Fibroblast of skin of abdomen (primary cell): ENCODE measurements at places on chromosomes 12 and 14.

- no peak for DNase-seq
These were observed 8.1 kb downstream of the PRPF40B start for GRCh38 chr12:49631336-49631907.

DNA sequence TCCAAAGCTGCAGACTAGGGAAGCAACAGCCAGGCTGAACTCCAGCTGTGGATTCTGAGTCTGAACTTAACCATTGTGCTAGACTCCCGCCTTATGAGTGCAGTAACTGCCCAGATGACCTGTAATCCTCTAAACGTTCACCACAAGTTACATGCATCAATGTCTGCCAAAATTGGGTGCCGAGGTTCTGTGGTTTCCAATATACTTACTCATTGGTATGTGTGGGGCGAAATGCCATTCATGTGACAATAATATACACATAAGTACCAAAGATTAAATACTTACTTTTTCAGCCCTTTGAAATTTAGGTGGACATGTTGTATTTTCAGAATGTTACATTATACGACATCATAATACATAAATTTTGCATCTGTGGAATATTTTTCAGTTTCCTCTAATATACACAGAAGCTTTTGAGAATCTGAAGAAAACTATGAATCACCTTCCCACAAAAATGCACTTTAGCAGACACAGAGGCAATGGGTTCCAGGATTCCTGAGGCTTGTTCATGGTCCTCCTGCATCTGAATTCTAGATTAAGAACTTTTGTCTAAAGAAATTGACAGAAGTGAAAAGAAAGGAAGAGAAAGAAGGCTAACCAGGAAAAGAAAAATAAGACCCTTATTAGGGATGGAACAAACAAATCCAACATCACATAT lies 31.7 kb downstream of the GRIP1 start:
- DNase-seq, result peak; percentile 99

GRCh38 chr14:22155571-22155970 lies 433.5 kb downstream of the DAD1 start:
- no peak for DNase-seq

- DNase-seq, result no peak
These were observed 274.7 kb downstream of the TTC6 start for GRCh38 chr14:37870170-37870569.

GRCh38 chr12:28460420-28461130 lies 270.3 kb downstream of the CCDC91 start:
- DNase-seq, result no peak

GRCh38 chr12:69097619-69098368 lies 141.6 kb upstream of the CPSF6 start:
- peak; percentile 66 for DNase-seq

GRCh38 chr12:28409892-28410291 lies 219.6 kb downstream of the CCDC91 start:
- peak; percentile 15 for DNase-seq

DNA sequence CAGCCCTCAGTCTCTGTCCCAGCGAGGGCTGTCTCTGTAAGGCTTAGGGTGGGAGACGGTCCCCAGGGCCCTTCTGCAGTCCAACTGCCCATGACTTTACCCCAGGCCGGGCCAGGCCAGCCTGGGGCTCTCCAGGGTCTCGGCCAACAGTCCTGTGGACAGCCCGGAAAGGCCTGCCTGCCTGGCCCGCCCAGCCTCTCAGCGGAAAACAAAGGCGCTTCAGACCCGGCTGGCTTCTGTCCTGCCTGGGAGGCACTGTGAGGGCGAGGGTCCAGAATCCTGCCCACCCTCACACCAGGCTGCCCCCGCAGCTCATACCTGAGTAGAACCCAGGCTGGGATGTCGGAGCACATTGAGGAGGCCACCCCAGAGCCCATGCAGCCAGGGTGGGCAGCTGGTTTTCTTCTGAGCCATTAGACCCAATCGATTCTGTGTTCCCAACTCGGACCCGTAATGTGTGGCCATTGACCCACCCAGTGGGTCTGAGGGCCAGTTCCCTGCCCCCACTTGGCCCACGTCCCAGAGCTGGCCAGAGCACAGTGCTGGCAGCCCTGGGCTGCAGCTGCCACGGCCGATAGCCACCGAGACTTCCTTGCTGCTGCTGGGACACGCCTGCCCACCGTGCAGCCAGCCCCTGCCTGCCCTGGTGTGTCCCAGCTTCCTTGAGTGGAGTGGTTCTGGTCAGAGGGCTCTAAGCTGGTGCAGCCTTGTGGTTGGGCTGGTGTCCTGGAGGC lies 1.6 kb downstream of the CRIP2 start:
- DNase-seq, result no peak

- DNase-seq, result peak; percentile 85
These were observed 420.8 kb downstream of the CCDC91 start for GRCh38 chr12:28611115-28611435.

DNA sequence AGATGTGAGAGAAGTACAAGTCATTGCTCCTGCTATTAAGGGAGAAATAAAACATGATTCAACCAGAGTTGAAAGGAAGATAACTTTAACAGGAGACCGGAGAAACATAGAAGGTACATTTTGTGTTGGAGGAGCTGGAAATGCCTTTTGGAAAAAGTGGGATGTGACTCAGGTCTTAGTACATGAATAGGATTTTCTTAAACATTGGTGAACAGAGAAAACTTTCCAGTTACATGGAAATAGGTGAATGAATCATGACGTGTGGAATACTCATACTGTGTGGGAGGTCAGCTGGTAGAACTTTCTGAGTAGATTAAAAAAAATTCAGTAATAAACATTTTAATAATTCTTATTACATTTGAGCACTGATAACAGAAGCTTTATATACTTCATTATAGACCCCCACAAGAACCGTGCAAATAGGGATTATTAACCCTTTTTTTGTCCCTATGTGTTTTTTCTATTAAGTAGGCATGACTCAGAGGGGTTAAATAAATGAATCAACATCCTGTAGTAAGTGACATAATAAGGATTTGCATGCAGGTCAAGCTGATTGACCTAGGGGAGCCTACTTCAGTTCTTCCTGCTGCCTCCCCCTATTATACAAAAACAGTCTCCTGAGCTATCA lies 710.5 kb downstream of the NOVA1 start:
- peak; percentile 15 for DNase-seq

GRCh38 chr14:100336618-100337530 lies 13.7 kb downstream of the SLC25A47 start:
- DNase-seq, result no peak

DNA sequence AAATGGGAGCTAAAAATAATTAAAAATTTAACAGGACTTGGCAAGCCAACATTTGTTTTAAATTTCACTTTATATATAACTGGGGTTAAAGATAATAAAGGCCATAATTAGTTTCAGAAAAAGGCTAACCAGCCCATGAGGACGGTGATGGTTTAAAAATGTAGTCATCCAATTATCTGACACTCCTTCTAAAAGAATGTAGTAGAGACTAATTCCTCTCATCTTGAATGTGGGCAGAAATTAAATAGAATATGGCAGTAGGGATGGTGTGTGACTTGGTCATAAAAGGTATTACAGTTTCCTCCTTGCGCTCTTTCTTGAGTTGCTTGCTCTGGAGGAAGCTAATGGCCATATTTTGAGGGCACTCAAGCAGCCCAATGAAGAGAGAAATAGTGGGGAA lies 49.1 kb upstream of the PTPRB start:
- peak; percentile 25 for DNase-seq

DNA sequence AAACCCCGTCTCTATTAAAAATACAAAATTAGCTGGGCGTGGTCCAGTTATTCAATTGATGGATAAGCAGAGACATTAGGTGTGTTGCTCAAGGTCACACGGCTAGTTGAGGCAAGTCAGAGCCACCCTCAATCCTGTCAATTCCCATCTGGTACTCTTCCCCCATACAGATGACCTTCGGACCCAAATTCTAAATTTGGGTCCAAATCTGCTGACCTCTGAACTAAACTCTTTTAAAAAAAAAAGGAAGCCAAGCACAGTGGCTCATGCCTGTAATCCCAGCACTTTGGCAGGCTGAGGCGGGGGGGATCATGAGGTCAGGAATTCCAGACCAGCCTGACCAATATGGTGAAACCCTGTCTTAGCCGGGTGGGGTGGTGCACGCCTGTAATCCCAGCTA lies 23.9 kb downstream of the GCN1 start:
- DNase-seq, result no peak

DNA sequence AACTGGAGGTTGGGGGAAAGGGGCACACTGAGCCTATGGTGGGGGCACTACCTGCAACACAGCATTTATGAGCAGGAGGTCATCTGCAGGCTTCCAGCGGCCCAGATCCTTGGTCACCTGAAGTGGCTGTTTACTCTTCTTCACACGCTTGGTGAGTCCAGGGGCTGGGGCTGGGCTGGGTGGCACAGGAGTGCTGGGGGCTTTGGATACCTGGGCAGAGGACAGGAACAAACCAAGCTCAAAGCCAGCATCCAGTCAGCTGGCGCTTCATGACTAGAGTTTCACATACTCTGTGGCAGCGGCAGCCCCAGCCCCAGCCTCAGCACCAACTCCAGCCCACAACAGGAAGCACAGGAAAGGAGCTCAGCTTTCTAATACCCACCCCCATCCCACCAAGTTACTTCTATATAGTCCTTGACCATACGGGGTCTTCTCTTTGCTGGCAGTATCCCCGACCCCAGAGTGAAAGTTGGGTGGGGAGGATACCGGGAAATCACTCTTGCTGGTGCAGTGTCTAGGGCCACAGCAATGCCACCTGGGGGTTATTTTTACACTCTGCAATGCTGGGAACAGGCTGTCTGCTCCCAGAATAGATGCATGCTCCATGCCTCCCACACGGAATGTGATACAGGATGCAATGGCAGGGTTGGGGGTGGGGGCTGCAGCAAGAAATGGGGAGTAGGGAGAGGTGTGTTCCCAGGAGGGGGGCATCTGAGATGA lies 3.1 kb downstream of the MCRS1 start:
- DNase-seq, result no peak

GRCh38 chr14:104064003-104064402 lies 21.5 kb upstream of the ASPG start:
- no peak for DNase-seq
